ENCODE measurements at places on chromosomes 5 and 9.

DNA sequence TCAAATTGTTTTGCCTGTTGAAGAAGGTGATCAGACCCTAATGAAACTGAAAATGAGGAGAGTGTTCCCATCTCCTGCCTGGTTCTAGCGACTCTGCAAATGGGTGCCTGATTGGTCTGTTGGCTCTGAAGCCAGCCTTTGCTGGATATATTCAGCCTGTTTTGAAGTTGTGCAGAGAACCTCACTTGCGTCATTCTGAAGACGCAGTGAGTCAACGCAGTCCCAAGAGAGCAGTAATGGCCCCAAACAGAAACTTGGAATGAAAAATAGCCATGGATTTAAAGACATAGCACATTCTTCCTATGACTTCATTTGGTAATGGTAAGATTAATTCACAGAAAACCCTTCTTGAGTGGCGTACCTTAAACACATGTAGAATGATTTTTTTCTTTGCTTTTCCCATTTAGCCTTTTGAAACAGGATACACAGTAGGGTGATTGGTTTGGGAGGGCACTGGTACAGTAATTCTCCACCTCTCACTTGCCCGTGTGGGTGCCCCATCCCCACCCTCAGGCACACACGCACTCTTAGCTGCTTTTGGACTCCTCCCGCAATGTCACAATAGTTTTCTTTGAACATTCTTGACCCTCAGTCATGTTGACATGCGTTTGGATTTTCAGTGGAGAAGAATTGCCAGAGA, 54.1 kb upstream of the ABL1 start:
- DNase-seq = no peak

- no peak for DNase-seq
Observed at GRCh38 chr9:86217076-86217755, 42.2 kb downstream of the C9orf153 start.

GRCh38 chr5:39498278-39498952, 73.6 kb upstream of the DAB2 start:
- DNase-seq = no peak

- no peak for DNase-seq
Observed at GRCh38 chr5:149824120-149824519, 94.0 kb downstream of the PPARGC1B start.

DNA sequence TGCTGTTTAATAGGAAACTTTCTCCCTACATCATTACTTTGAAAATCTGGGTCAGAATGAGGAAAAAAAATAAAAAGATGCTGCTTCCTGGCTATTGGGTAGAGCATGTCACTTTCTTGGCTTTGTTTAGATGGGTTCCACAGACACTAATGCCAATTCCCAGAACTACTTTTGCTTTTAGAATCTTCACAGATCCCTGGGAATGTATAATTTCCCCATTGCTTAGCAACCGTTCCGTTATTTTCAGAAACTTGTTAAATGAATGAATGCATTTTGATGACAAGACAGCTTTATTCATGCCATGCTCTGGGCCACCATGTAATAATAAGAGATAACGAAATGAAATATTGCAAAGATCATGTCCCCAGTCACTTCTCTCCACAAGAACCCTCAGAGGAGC, 126.5 kb upstream of the TRPC7 start:
- no peak for DNase-seq

- no peak for DNase-seq
Observed at GRCh38 chr5:172167895-172168294, 20.1 kb downstream of the STK10 start.

DNA sequence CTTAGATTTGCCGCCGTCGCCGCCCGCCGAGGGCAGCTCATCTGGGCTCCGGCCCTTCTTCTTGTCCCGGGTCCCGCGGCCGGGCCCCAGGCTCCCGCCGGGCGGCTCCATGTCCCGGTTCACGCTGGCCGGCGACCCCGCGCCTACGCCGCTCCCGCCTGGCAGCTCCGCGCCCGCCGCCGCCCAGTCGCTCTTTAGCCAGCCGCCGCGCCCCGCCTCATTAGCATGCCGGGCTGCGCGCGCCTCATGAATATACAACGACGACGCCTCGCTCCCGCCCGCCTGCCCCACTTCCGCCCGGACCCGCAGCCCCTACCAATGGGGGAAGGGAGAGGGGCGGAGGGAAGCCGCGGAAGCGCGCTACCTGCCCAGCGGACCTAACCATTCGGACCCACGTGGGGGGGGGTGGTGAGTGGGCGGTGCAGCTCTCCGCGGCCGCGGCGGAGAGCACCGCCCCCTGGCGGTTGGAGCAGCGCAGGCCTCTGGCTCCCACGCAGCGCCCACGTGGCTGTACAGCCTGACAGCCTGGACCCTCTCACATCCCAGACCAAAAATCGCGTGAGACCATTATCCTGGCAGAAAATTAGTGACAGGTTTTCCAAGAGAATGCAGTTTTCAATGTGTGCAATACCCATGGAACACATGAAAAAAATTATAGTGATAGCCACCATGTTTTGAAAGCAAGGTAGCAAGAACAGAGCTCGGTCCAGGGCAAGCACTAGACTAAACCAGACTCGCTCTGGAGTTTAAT, at the start of gene DIAPH1:
TSS of gene DIAPH1 (minus strand) at position 197 of the 751 bp plus-strand sequence. CDS start at position 111, 86 bp downstream.
- peak; percentile 99 for DNase-seq

DNA sequence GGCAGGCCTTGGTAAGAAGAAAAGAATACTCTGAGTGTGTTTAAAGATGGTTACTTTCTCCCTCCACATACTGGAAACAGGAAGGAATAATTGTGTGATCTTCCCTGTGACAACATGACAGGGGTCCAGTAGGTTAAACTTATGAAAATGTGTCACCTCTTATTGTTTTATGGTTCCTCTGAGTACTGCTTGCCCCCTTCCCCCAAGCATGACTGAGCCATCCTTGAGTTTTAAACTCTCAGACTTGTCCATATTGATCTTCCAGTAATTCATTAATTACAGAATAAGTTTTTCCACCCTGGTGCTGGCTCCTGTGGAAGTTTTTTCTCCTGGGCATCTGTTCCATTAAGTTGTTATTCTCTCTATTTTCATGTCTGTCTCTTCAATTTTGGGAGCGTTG, 95.8 kb downstream of the CNTLN start:
- DNase-seq = no peak

DNA sequence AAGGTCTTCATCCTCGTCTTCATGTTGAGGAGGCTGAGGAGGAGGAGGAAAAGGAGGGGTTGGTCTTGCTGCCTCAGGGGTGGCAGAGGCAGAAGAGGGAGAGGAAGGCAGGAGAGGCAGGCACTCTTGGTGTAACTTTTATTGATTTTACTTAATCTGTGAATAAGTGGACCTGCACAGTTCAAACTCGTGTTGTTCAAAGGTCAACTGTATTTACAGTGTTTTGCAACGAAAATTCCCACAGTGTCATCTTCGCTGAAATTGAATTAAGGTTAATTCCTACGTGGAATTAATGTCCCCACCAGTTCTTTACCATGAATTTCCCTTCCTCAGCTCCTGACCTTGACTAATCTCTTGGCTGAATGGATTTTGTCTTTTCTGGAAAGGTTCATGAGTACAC, 21.2 kb upstream of the ENHO start:
- DNase-seq = no peak

DNA sequence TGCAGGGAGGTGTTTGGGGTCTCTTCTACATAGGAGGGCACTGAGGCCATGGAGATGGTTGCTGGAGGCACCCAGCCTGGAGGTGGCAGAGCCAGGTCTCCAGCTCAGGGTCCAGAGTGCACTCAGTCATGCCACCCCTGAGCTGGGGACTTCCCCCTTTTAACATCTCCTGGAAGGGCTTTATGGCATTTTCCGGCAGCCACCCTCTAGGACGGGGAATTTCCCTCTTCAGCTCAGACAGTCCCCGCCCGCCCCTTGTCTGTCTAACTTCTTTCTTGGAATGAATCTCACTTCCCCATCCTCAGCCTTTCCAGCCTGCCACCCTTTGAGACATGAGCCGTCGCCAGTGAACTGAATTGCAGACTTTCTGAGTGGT, 49.9 kb downstream of the COL15A1 start:
- no peak for DNase-seq

GRCh38 chr5:133332439-133333024, 279.8 kb downstream of the FSTL4 start:
- DNase-seq = no peak

DNA sequence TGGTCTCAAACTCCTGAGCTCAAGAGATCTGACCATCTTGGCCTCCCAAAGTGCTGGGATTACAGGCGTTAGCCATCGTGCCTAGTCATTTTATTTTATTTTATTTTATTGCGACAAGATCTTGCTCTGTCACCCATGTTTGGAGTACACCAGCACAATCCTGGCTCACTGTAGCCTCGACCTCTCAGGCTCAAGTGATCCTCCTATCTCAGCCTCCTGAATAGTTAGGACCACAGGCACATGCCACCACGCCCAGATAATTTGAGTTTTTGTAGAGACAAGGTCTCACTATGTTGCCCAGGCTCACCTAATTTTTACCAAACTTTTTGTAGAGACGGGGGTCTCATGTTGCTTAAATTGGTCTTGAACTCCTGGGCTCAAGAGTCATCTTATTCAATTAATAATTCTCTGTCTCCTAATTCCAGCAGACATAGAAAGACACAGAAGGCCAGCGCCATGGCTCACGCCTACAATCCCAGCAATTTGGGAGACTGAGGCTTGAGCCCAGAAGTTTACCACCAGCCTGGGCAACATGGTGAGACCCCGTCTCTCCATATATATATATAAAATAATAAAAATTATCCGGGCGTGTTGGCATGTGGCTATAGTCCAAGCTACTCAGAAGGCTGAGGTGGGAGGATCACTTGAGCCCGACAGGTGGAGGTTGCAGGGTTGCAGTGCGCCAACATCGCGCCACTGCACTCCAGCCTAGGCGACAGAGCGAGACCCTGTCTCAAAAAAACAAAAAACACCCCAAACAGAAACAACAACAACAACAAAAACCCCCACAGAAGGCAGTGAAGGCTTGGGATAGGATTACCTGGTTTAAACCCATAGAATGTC, 1.0 kb upstream of the UBAP1 start:
- no peak for DNase-seq

GRCh38 chr5:75320371-75320770, 16.6 kb upstream of the HMGCR start:
- DNase-seq = no peak

GRCh38 chr5:1285141-1285540, 9.7 kb downstream of the TERT start:
- no peak for DNase-seq

- DNase-seq = no peak
Observed at GRCh38 chr9:93028448-93029006, 30.0 kb upstream of the SUSD3 start.

DNA sequence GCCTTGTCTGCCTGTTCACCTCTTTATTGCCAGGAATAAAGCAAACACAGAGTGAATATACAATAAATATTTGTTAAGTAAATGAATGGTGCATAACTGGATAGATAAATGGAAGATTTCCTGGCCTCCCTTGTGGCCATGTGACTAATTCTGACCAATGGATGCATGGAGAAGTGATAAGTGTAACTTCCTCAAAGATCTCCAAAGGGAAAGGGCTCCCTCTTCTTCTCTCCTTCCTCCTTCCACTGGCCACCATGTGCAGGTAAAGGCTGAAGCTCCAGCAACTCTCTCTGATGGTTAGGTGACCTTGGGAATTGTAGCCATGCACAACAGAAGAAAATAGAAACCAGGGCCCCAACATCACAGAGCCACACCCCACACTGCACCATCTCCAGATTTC, 174.4 kb downstream of the EBF1 start:
- no peak for DNase-seq

DNA sequence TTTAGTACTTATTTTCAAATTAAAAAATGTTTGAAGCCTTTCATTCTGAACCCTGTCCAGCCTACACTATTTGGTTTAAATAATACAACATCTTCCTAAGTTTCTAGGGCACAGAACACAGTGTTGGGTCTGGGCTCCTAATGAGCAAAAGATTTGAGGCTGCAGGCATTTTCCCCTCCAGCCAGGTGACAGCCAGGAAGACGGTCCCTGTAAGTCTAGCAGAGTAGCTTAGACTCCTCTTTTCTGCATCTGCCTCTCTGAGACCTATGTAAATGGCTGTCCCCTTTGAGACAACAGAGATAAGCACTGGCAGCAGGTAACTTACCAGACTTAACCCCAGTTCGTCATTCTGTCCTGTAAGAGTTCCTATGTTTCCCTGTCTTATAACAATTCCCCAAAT, 141.8 kb downstream of the CDC42SE2 start:
- no peak for DNase-seq

DNA sequence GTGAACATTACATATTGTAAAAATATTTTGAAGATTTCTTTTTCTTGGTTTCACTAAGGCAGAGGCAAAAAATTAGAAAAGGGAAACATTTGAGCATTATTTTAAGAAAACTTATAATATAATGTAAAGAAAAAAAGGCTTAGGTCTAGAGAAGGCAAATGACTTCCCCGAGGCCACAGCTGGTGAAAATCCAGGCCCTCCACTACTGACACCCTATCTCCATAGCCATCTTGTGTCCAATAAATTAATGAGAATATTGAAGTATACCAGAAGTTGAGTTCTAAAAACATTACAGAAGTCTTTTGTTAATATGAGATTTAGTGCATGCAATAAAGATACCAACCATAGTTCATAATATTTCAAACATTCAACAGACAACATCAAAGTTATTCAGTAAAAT, 459.9 kb upstream of the RORB start:
- peak; percentile 8 for DNase-seq

DNA sequence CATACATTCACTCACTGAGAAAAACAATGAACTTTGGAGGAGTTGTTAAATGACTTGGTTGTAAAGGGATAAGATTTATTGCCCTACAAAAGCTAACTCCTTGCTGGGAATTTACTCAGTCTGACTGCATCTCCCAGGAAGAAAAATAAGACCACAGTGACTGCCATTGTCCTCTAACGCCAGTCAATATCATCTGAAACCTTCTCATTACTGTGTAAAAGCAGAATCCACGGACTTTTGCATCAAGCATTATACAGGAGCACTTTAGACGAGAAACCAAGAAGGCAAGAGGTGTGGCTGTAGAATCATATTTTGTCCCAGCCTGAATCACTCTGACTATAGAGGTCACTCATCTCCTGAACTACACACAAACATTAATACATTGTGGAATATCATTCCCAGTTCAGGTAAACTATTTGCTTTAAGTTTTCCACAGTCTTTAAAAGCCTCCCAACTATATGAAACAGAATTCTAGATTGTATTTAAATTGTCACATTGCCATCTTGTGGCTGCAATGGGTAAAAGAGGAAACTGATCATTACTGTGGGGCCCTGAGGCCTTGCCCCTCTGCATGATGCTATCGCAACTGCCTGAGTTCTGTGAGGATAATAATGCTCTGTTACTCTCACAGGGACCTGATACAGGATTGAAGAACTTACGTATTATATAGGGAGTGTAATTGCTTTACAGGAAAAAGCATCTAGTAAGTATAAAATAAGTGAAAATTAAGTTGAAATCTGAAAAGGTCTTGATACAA, 142.9 kb downstream of the SLCO4C1 start:
- DNase-seq = peak; percentile 69

- no peak for DNase-seq
Observed at GRCh38 chr9:37542895-37543294, 33.3 kb downstream of the FBXO10 start.

GRCh38 chr5:6302075-6302474, 76.3 kb downstream of the MED10 start:
- DNase-seq = no peak

DNA sequence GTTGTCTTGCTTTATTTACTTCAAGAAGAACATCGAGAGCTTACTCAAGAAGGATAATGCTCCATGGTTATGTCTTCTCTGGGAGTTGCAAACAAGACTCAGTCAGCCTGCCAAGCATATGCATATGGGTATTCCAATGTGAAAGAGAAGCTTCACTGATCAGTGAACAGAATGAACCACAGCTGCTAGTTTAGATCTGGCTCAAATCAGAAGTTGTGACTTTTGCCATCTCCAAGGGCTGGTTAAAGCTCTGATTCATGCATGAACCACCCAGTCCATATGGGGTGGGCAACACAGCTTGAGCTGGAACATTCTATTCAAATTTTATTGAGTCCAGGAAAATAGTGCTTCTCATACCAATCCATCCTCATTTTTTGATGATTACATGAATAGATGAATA, 50.0 kb downstream of the ATPSCKMT start:
- DNase-seq = no peak
